Caki2 (cell line): ENCODE measurements at places on chromosomes 6 and 20.

DNA sequence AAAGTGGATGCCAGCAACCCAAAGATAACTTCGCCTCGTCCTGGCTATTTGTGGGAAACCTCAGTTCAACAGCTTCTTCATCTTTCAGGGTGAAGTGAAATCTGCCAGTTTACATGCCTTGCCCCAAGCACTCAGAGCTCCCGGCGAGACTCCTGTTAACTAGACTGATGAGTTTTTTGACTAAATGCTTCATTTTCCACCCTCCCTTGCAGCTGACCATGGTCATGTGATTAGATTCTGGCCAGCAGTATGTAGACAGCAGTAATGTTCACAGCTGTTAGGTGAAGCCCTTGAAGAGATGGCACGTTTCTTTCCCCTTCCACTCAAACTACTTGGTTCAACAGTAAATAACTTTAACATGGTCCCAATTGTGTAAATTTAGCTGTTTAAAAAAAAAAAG is 718.8 kb upstream of the FLRT3 start:
- DNase-seq = no peak

DNA sequence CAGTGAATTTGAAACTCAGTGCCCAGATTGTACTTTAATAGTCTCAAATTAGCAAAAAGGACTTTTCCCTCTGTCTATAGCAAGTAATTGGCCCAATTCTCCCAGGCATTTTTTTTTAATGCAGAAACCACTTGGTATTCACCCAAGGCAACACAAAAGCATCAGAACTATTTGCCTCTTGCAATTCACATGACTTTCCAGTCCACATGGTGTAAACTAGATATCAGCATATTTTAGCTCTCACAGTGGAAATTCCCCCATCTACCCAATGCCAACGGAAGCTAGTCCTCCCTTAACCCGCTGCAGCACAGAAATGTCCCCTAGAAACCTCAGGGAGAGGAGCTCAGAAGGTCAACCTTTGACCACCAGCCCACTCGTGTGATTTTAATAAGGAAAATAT is 103.4 kb upstream of the CDYL start:
- no peak for DNase-seq

GRCh38 chr6:106519460-106520394 is 109.6 kb downstream of the RTN4IP1 start:
- DNase-seq = peak; percentile 89

DNA sequence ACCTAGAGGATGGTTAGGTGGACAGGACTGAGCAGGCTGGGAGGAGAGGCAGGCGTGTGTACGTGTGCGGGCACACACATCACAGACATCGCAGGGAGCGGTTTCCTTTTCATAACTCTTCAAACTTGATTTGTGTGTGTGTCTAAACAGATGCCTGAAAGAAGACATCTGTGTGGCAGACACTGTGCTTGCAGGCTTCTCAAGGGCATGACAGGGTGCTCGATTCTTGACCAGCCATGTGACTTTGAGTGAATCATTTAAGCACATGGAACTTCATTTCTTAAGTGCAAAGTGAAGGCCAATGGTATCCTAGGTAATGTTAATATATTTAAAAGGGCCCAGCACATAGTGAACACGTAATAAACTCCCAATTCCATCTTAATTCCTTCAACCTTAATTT is 186.5 kb downstream of the SCP2D1 start:
- no peak for DNase-seq

GRCh38 chr20:60206259-60206658 is 248.0 kb downstream of the CDH26 start:
- DNase-seq = peak; percentile 76

- DNase-seq = no peak
Measured at GRCh38 chr6:170152124-170152926, 138.6 kb downstream of the DLL1 start.

DNA sequence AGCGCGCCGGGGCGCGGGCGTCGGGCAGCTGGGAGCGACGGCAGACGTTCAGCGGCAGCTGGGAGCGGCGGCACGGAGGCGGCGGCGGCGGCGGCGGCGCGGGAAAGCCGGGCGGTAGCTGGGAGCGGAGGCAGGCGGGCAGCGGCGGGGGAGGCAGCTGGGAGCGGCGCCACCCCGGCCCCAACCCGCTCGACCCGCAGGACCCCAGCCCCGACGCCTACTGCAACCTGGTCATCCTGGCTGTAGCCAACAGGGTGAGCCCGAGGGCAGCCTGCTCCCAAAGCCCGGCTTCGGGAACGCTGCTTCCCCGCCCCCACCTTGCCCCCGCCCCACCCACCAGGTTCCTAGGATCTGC is 8.9 kb downstream of the CCM2L start:
- DNase-seq = peak; percentile 31

GRCh38 chr6:35014786-35015185 is 125.7 kb downstream of the ANKS1A start:
- DNase-seq = no peak

DNA sequence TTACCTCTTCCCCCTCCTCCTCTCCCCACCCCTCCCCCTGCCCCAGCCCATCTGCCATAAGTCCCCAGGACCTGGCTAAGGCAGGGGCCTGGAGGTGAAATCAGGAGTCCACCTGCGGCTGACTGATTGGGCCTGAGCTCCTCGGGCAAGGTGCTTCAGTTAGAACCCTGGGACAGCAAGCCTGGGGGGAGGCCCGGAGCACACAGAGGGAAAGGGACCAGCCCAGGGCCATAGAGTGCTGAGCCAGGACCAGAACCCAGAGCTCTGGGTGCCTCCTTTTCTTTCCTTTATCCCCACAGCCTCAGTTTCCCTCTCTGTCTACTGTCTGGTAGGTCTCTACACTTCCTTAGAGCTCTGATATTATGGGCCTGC is 35.7 kb upstream of the VEGFA start:
- DNase-seq = no peak

GRCh38 chr6:31172973-31173384 is 2.5 kb upstream of the POU5F1 start:
- no peak for DNase-seq

- no peak for DNase-seq
Measured at GRCh38 chr6:11812951-11813350, 34.3 kb upstream of the ADTRP start.

- peak; percentile 84 for DNase-seq
Measured at GRCh38 chr6:27553123-27553904, 80.4 kb upstream of the ZNF184 start.

DNA sequence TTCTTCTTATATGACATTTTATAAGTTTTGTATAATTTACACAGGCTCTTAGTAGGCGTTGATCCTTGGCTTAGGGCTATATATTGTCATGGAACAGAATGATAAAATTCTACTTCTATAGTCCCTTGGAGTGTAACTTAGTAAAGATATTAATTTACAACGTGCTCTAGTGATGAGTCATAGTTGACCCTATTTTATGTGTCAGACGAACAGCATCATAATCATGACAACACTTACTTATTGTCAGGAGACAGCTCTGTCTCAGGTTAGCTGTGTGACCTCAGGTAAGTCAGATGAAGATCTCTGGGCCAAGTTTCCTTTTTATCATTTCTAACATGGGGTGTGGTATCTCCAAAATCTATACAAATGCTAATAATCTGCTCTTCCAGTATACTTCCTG is 473.5 kb downstream of the UTRN start:
- peak; percentile 18 for DNase-seq

GRCh38 chr6:70160276-70160675 is 142.6 kb downstream of the COL9A1 start:
- DNase-seq = no peak

GRCh38 chr20:2149507-2149906 is 47.9 kb downstream of the STK35 start:
- no peak for DNase-seq

DNA sequence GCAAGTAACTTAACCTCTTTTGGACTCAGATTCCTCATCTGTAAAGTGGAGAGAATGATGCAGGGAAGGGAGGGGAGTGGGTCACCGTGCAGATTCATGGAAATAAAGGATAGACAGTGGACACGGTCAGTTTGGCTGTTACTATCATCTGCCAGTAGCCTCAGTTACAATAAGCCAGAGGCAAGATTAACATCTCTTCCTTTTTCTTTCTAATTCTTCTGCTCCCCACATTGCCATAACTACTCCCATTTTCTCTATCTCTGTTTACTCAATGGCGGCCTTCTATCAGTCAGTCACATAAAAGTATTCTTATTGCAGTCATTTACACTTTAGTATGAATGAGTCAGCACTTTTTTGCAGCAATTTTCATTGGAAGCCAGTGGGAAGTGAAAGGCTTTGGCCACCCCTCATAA is 49.2 kb downstream of the PPP1R16B start:
- DNase-seq = no peak

- no peak for DNase-seq
Measured at GRCh38 chr6:101257163-101257562, 136.3 kb upstream of the GRIK2 start.

- no peak for DNase-seq
Measured at GRCh38 chr6:43979525-43979924, 147.7 kb downstream of the MRPL14 start.

DNA sequence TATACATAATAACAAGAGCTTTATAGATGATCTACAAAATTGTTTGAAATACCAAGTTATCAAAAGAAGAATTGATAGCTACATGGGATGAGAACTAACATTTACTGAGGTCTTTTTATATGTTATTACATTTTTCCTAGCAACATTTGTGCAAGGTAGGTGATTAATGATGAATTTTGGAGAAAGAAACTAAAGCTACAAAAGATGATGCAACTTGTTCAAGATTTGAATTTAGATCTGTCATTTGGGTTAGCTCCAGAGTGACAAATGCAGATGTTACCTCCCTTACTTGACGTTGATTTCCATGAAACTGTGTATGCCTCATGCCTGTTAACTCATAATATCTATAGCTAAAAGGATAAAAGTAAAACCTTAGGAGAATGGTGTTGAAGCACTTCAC is 84.5 kb upstream of the EYA4 start:
- DNase-seq = no peak

GRCh38 chr20:35719717-35720116 is 20.5 kb downstream of the ROMO1 start:
- no peak for DNase-seq

GRCh38 chr20:38090061-38090460 is 56.5 kb downstream of the RPRD1B start:
- DNase-seq = no peak

DNA sequence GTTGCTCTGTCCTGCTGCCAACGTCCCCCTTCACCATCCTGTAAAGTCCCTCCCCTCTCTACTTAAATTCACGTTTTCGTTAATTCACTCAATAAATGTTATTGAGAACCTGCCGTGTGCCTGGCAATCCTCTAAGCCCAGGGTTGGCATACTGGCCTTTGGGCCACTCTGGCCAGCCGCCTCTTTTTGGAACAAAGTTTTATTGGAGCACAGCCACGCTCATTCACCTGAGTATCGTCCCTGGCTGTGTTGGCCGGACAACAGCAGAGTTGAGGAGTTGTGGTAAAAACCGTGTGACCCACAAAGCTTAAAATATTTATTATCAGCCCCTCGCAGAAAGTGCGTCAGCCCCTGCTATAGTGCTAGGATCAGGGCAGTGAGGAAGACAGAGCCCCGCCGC is 54.7 kb upstream of the TMEM181 start:
- DNase-seq = no peak

GRCh38 chr6:18141805-18142590 is 12.9 kb downstream of the TPMT start:
- peak; percentile 72 for DNase-seq

- no peak for DNase-seq
Measured at GRCh38 chr6:12163149-12163548, 127.0 kb upstream of the EDN1 start.

DNA sequence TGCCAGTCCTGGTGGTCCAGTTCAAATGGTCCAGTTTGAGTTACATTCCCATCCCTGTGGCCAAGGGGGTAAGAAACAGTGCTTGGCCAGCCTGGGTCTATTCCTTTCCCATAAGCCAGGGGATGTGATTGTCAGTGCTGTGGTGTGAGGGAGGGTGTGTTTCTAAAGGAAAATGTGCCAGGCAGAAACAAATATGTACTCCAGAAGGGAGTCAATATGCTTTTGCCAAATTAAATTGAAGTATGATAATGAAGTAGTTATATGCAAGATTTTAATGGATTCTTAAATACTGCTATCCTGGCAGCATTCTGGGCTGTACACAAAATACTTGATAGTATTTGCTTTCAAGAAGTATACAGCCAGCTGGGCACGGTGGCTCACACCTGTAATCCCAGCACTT is 16.6 kb upstream of the PAQR8 start:
- no peak for DNase-seq

DNA sequence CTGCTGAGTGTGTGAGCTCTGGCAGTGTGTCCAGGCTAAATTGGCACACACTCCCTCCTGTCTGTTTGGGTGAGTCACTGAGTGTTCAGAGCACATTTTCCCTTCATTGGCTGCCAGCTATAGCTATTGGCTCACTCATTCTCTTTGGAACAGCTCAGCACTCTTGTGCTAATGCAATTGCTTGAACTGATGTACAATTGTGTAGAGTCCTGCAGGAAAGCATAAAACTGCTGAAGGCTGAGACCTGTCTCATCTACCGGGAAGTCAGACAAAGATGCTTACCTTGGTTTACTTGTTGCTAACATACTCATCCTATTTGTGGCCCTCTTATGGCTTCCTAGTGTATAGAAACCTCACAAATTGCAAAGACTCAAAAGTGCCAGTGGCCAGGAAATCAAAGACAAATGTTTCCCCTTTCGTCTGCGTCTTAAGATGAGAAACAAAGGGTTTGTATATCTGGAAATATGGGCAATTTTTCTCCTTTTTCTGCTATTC is 351.0 kb downstream of the BCKDHB start:
- DNase-seq = peak; percentile 76

DNA sequence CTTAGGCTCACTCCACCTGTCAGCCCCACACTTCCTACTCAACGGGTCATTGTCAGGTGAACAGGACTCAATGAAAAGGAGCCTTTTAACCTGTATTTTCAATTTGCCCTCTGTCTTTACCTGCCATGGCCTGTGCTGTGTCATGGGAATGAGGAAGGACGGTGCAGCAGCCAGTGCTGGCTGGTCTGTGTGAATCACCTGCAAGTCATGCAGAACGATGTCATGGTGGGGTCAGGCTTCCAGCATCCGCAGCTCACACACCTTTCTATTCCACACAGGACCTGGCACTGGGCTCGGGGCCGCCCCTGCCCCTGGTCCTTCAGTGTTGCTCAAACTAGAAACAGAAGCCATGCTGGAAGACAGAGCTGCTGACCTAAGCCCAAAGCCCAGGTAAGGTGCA is 188.7 kb upstream of the GMDS start:
- peak; percentile 98 for DNase-seq
